ENCODE measurements at places on chromosomes 16 and 17.

DNA sequence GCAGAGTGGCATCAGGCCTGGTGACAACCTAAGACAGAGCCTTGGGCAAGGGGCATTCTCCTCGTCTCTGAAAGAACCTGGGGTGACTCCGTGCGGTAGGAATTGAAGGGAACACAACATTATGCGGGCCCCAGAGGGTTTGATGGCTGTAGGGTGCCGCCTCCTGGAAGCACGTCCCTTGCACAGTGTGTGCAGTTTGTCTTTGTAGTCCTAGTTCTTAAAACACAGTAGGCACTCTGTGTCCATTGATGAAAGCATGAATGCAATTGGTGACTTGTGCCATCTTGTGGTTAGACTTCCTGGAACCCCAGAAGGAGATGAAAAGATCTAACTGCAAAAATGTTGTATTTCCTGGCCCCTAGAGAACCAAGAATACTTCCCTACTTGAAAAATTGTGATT, 279.8 kb downstream of the UTP18 start:
- peak; percentile 20 for DNase-seq

GRCh38 chr17:55726440-55726839, 3.8 kb upstream of the TMEM100 start:
- DNase-seq, result peak; percentile 34

DNA sequence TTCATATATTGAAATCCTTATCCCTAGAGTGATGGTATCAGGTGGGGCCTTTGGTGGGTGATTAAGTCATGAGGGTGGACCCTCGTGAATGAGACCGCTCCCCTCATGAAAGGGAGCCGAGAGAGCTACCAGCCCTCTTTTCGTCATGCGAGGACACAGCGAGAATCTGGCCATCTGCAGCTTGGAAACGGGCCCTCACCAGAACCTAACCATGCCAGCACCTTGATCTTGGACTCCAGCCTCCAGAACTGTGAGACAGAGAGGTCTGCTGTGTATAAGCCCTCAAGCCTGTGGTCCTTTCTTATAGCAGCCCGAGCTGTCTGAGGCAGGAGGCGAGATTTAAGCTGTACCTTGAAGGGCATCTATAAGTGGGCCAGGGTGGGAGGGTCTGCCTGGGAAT, 23.7 kb upstream of the ACSF3 start:
- no peak for DNase-seq

GRCh38 chr16:65116216-65116615, 5.6 kb downstream of the CDH11 start:
- DNase-seq, result no peak

- DNase-seq, result no peak
Observed at GRCh38 chr17:36599546-36600250, 1.7 kb upstream of the MRM1 start.

GRCh38 chr16:89442588-89442987, 47.8 kb downstream of the ANKRD11 start:
- DNase-seq, result no peak

- no peak for DNase-seq
Observed at GRCh38 chr16:1763521-1764511, 7.5 kb downstream of the NME3 start.

DNA sequence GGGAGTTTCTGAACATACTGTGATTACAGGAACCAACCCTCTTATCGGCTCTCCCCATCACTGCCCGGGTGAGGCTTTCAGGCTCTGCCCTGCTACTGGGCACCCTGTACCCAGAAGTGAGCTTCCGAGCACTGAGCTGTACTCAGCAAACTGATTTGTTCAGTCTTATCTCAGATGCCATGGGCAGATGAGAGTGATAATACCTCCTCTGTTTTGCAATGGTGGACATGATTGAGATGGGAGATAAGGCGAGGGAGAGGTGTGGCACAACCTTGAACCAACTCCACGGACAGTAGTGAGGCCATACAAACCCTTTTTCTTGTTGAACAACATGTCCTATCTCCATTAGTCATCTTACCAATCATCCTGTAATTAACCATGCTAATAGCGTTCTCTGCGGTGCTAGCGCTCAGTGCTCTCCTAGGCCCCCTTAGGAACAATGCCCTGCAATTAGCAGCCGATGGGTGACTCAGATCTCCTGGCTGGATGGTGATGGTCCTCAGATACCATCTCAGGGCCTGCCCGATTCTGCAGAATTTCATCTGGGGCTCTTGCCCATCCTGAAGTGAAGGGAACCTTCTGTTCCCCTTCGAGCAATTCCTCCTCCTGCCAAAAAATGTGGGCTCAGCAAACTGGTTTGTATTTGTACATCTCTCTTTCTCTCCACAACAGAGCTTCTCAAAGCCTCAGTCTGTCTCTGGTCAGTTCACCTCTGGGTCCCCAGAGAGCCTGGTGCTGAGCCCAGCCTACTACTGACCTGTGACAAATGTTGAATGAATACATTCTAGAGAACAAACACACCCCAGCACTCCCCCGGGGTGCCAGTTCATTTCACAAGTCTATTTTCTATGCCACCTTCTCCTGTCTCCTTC, 139.3 kb upstream of the IRX3 start:
- DNase-seq, result no peak

DNA sequence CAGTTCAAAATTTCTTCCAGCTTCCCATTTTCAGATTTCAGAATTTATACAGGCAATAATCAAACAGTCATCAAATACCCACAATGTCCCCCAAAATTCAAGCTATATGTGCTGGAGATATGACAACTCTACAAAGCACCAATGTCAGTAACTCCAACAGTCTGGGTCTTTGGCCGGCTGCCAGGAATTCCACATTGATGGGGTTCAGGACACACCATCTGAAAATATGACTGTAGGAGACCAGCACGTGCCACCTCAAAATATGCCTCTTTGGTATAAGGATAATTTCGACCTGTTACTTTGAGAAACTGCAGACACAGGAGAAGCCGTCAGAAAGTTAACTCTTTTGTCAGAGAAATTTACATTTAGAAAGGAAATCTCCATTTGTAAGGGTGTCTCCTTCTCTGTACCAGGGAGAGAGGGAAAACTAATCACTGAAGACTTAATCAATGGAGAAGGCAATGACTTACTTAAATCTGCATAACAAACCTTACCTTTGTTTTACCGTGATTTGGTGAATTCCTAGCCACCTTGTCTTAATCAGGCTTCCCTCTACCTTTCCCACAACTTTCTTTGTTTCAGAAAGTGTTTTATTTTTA, 594.3 kb upstream of the CDH5 start:
- DNase-seq, result no peak

GRCh38 chr17:14559264-14560119, 258.6 kb downstream of the HS3ST3B1 start:
- DNase-seq, result no peak
